HFFc6 (cell line): ENCODE measurements at places on chromosomes 3 and 15.

DNA sequence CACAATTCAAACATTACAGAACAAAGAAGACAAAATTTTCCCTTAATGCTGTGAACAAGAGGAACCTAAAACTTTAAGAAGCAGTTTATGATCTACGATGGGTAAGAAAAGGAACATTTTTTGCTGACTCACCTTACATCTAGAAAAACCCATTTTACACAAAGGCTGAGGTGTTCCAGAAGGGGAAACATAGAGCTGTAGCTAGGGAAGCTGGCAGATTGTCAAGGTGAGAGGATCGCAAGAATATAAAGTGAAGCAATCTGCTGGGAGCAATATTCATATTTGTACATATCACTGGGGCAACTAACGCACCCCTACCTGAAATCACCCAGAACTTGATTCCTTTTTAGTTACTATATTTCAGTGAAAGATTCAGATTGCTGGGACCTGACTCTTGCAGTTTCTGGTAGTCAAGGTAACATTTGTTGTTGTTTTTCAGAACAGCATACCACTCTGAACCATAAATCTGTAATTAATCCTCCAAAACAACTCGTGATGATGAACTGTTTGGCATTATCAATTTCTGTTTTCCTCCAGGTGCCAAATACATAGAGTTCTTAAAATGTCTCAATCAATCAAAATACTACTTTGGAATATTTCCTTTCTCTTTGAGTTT, 184.1 kb upstream of the LRRC3B start:
- no peak for DNase-seq

- DNase-seq = no peak
Observed at GRCh38 chr3:40923651-40924050, 275.7 kb upstream of the CTNNB1 start.

DNA sequence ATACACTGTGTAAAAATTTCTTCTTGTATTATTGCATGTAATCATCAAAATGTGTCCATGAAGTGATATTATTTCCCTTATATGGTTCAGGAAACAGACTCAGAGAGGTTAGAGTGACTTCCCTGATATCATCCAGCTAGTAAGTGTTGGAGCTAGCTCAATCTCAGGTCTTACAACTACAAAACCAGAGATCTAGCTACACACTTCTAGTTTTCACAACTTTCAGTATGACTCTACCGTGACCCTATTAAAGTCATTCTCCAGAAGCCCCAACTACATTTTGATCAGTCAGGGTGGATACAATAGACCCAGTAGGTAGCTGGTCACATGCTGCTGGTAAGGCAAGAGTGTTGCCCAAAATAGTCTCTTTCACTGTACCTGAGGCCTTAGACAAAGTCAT, 165.3 kb downstream of the GOLIM4 start:
- no peak for DNase-seq

GRCh38 chr3:113138839-113139743, 72.3 kb upstream of the BOC start:
- DNase-seq = no peak

DNA sequence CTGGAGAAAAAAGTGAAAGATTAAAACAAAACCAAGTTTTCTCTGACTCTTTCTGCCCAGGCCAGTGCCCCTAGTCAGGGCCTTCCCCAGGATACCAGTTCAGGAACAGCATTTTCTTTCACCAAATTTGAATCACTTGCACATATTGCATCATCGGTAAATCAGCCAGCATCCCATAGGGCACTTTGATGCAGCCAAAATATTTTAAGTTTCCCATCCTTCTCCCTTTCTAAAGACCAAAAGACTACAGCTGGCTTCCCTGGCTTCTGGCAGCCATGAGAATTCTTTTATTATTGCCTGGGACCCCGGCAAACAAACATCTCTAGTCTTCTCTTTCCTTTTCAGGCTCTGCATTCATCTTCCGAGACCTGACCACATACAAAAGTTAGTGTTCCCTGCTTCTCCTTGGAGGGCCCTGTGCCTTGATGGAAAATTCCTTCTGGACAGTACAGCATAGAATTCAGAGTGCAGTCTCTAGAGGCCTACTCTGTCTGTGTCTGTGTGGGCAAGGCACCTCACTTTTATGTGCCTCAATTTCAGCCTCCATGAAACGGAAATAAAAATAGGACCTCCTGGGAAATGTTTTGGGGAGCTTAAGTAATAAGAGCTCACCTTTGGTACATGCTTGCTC, 348.0 kb downstream of the VPS13C start:
- no peak for DNase-seq

DNA sequence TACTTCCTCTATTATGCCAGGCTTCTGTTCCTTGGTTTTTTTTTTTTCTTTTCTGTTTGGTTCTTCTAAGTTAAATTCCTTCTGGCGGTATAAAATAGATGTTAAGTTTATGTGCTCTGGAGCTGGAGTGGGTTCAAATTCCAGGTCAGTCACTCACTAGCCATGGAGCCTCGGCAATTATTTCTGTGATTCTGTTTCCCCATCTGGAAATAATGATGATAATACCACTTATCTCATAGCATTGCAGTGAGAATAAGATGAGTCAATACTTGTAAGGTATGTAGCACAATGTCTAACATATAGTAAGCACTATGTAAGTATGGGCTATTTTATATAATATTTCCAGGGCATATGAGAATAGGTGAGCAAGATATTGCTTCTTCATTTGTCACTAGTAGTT, 33.2 kb upstream of the ZDHHC23 start:
- peak; percentile 88 for DNase-seq
